ENCODE measurements at places on chromosomes 2 and 18.

DNA sequence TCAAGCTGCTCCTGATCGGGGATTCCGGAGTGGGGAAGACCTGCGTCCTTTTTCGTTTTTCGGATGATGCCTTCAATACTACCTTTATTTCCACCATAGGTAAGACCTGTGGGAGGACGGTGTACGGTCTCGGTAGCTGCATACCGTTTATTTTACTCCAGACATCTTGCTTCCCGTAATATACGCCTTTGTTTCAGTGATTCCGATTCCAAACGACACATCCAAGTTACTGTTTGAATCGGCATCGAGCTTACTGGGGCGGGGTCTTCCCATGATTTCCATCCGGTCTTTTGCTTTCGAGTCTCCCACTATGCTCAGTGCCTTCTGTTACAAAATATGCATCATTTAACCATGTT is 731 bp downstream of the RAB10 start:
- DNase-seq, result no peak

- no peak for DNase-seq
Observed at GRCh38 chr2:160245614-160246155, 45.6 kb upstream of the ITGB6 start.

DNA sequence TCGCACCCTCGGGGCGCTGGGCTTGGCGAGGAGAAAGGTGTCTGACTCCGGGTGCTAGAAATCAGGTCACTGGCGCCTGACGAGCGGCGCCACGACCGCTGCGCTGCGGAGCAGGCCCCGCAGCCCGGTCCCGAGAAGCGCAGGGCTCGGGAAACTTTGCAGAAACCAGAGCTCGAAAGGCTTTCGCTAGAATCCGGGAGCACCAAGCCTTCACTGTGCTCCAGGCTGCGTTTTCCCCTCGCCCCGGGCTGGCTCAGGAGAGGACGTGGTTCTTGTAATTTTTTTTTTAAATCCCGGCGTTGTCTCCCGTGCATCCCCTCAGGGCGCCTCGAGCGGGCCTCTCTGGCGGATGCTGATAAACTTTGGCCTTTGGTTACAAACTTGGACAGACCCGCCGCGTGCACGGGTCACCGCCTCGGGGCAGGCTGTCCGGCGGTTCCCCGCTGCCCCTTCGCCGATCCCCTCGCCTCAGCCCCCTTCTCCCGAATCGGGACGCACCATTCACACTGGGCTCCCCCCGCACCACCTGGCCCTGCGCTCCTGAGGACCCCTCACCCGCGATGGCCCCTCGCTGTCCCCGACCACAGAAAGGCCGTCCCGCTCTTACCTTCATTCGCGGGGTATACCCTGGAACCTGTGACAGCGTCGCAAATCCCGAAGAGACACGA is 419 bp downstream of the EPHA4 start:
- peak; percentile 77 for DNase-seq

DNA sequence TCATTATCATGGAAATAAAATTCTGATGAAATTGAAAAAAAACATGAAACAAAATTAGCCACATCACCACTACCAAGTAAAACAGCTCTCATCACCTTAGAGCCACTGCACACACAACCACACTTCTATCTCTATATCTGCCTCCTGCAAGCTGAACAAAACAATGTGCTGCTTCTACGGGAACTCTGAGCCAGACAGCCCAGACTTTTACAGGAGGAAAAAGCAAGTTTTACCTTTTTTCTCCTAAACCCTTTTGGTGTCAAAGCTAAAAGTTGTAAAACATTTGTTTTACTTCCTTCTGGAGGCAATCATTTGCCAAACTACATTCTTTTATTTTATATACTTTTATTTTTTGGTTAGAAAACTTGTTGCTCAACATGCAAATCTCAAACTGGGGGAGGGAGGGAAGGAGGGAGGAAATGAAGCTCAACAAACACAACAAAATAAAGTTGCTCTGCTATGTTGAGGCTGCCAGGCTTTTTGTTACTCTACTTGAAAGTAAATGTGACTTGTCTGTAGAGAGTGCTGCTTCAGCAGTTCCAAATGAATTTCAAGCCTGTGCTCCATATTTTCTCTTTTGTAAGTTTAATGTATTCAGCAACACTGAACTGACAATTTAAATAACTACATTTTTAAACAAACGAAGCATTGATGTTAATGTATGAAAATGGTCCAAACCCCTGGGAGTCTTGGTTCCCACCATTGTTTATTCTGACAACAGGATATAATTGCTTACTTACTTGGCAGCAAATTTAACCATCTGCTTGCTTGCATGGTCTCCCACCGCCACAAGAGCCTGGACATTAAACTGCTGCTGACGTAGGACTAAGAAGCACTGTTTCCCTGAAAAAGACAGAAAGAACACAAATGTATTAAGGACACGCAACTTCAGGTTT is 24.5 kb downstream of the DARS1 start:
- no peak for DNase-seq

- no peak for DNase-seq
Observed at GRCh38 chr2:150264442-150264841, 223.0 kb downstream of the RND3 start.

DNA sequence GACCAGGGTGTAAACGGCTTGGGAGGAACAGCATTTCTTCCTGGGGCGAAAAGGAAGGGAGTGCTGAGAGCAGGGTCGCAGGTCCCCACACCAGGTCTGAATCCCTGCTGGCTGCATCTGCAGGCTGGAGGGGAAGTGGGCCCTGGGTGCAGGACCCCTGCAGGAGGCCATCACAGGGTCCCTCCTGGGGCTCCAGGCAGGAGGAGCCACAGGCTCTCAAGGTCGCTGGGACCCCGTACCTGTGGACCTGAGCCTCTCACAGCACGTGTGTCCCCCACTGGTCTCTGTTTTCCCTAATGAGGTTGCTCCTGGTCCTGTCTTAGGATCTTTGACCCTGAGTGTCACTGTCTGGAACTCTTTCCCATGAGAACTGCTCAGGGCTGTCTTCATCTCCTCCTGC is 147.8 kb upstream of the ZNF236 start:
- DNase-seq, result no peak

DNA sequence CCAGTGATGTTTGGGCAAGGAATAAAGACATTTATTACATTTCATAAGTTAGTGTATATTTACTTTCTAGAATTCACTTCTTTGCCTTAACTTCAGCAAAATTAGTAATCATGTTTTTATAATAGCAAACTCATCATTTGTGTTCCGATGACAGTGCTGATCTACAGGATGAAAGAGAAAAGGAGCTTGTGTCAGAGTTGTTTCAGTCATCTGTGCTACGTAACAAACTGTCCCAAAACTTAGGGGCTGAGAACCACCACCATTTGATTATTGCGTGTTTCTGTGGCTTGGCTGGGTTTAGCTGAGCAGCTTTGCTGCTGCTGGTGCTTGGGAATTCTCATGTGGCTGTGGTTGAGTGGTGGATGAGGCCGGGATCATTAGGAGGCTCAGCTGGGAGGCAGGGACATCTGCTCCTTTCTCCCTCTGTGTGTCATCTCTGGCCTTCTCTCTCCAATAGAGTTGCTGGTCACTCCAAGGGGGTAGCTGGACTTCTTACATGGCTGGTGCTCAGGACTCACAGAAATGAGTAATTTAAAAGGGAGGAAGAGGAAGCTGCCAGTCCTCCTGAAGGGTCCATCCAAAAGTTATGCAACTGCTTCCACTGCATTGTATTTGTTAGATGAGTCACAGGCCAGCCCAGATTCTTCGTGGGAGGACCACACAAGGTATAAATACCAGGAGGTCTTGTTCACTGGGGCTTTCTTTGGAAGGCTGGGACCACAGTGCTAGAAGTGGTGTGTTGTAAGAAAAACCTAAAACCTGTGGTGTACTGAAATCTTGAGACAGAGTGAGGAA is 43.4 kb upstream of the HAAO start:
- no peak for DNase-seq

- DNase-seq, result no peak
Observed at GRCh38 chr2:85708641-85709040, 14.5 kb downstream of the GNLY start.

DNA sequence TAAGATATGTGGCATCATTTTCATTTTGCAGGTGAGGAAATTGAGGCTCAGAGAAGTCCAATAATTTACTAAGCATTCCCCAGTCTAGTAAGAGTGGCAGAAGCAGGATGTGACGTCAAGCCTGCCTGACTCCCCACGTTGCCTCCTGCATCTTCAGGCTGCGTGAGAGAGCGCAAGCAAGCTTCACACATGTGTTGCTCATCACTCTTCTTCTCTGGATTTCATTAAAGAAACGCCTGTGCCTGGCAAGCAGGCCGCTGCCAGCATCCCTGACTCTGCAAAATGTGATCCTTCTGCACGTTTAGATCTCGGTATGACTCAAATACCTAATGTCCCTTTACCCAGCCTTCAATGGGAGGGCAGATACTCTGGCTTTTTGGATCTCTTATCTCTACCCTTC is 96.8 kb downstream of the PRKCE start:
- DNase-seq, result peak; percentile 54

GRCh38 chr2:105140240-105140568 is 101.3 kb upstream of the GPR45 start:
- DNase-seq, result no peak

GRCh38 chr2:215401896-215402379 is 33.9 kb downstream of the FN1 start:
- DNase-seq, result peak; percentile 68

DNA sequence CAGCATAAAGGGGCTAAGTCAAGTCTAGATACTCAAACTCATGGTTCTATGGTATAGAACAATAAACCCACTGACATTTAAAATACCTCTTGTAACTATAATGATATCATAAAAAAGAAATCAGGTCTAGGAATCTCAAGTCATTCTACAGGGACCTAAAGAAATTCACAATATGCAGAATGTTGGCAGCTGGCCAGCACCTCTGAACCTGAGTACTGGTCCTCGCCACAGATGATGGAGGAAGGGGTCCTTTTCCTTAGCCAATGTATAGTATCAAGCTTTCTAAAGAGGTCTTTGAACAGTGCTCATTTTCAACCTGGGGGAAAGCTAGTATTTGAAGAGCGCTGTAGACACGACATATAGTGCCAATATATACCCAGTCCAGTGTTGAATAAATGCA is 108.4 kb upstream of the ITGB6 start:
- no peak for DNase-seq

GRCh38 chr2:201471732-201472393 is 20.3 kb downstream of the STRADB start:
- no peak for DNase-seq

DNA sequence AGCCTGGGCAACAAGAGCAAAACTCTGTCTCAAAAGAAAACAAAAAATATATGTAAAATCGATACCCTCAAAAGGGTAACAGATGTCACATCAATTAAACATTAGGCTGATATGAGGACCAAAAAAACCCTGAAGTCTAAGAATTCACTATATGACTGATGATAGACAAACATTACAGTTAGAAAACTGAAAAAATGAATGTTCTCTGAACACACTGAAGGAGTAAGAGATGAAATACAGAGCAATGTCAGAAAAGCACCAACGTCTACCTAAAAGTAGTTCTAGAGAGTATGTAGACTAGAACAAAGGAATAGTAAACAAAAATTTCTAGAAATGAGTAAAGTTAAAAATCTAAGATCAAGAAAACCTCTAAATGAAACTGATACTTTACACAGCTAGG is 81.9 kb downstream of the SLC66A3 start:
- no peak for DNase-seq

DNA sequence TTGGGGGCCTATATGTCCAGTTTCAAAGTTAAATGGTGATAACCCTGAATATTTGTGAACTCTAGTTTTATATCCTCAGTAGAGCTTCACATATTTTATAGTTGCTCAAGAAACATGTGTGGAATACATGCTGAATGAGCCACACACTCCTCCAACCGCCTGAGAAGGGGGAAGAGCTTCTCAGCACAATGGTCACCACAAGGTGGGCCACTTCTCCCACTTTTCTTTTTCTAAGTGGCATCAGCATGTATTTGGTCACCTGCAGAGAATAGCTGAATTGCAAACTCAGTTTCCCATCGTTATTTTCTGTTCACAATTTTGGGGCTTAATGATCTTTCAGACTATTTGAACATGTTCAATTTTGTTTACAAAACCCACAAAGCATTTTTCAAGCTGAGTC is 340.5 kb downstream of the PARD3B start:
- no peak for DNase-seq

DNA sequence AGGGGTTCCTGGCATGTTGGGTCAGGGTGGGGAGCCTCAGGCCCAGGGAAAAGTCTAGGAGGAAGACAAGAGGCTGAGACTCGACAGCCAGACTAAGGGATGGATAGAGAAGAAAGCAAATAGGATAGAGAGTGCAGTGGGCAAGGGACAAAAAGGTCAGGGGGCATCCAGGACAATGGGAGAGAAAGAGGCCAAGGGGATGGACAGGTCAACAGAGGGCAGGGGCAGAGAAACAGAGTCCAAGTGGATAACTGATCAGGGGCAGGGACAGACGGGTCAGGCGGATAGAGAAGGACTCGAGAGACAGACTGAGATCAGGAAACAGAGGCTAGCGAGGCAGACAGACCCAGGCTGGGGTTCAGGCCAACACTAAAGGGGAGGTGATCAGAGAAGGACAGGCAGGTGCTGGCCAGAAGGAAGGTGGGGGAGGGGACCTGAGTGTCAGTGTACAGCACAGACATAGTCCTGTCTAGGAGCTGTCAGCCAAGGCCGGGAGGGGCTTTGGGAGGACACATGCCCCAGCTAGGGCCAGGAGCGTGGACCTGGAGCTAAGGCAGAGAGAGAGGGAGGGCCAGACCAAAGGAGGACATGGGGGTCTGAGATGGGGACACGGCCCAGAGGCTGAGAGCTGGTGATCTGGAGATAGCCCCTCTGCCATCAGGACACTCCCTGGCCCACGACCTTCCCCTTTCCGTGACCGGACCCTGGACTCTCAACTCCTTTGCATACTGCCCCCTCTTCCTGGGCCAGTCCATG is 12.2 kb downstream of the ASIC4 start:
- DNase-seq, result no peak

- peak; percentile 9 for DNase-seq
Observed at GRCh38 chr2:218865396-218865795, 5.8 kb downstream of the WNT6 start.

- no peak for DNase-seq
Observed at GRCh38 chr2:233410196-233410760, 56.0 kb downstream of the DGKD start.

- DNase-seq, result no peak
Observed at GRCh38 chr2:54660752-54661151, 62.7 kb upstream of the EML6 start.

- DNase-seq, result no peak
Observed at GRCh38 chr2:9973690-9974089, 22.2 kb downstream of the GRHL1 start.

- no peak for DNase-seq
Observed at GRCh38 chr2:176581557-176582165, 312.4 kb downstream of the MTX2 start.
